Naive thymus-derived CD8-positive, alpha-beta T cell (primary cell): ENCODE measurements at places on chromosomes 6 and 20. TPM values are rescaled to one million over a fixed set of nuclear protein-coding genes. Genes with fewer than 3 reads are reported as not detected.

GCNT2 gene
- 1.3 TPM for polyA plus RNA-seq

EYA2 gene
- not detected for polyA plus RNA-seq

ABHD16B gene
- polyA plus RNA-seq: 0.29 TPM

GRCh38 chr6:110654096-110654820 lies 161.0 kb downstream of the CDK19 start:
- no peak overlapping the region for H3K4me3 ChIP-seq
- no peak overlapping the region for H3K27ac ChIP-seq
- peaks cover 9% of the 10 kb centered on the region for H3K36me3 ChIP-seq
- no peaks in the 10 kb centered on the region for H3K4me1 ChIP-seq

DNA sequence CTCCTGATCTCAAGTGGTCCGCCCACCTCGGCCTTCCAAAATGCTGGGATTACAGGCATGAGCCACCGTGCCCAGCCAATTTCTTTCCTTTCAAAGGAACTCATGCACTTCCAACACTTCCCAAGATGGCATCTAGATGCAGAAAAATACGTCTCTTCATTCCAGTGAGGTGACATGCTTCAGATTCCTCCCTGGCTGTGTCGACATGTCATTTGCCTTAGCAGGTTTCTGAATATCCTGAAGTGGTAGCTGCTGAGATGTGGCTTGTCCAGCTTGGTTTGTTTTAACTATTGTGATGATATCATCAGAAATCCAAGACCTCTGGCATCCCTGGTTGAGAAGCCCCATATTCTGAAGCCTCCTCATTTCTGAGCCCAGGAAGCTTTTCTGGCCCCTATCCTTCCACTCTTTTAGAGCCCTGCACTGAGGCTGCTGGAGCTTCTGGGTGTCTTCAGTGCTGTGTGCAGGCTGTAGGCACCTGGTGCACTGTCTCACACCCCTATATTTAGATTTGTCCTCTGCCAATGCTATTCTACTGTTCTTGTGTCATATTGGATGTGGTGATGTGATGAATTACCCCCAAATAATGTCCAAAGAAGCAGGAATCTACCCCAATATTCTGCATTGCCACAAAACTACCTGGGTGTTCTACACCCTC lies 73.3 kb upstream of the E2F3 start:
- H3K27ac ChIP-seq: no peak overlapping the region
- H3K4me1 ChIP-seq: peaks cover 14% of the 10 kb centered on the region
- H3K27me3 ChIP-seq: no peaks in the 10 kb centered on the region
- H3K36me3 ChIP-seq: no peaks in the 10 kb centered on the region
- H3K4me3 ChIP-seq: no peak overlapping the region

DNA sequence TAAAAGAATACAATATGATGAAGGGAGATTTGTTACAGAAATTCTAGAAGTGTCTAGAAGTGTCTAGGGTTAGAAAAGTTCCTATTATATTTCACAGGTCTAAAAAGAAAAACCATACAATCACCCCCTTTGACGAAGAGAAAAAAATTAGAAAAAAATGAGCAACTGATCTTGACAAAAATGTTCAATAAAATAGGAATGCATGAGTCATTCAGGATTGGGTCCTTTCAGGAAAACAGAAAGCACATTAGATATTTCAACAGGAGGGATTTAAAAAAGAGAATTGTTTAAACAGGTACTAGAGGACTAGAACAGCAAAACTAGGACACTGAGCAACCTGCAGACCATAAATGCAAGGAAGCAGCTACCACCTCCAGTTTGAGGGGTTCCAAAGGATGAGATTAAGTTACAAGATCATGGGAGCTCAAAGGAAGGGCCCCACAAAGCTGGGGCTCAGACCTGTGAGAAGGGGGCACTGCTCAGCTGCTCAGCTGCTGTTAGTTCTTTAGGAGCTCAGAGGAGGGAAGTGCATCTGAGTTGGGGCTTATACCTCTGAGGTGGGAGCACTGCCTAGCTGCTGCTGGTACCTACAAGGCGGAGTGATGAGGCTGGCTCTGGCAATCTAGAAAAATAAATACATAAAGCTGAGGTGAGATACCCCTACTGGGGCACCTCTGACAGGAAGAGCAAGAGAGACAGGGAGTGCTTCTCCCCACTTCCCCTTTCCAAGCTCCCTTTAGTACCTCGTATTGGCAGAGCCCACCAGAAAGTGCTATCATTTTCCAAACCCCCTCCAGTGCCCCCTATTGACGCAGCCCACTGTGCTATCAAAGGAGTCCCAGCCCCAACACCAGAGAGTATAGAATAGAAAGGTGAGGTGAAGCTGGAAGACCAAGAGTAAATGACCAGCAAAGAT lies 27.1 kb upstream of the BEND6 start:
- DNase-seq: no peak
- H3K4me3 ChIP-seq: no peak overlapping the region
- H3K36me3 ChIP-seq: no peaks in the 10 kb centered on the region
- no peak overlapping the region for H3K27ac ChIP-seq
- H3K4me1 ChIP-seq: no peaks in the 10 kb centered on the region

- no peak overlapping the region for H3K27ac ChIP-seq
- H3K27me3 ChIP-seq: no peaks in the 10 kb centered on the region
- no peak overlapping the region for H3K4me3 ChIP-seq
- no peaks in the 10 kb centered on the region for H3K36me3 ChIP-seq
- DNase-seq: no peak
- H3K4me1 ChIP-seq: no peaks in the 10 kb centered on the region
Measured at GRCh38 chr6:63447134-63447533, 125.1 kb upstream of the LOC128125822 start.

DNA sequence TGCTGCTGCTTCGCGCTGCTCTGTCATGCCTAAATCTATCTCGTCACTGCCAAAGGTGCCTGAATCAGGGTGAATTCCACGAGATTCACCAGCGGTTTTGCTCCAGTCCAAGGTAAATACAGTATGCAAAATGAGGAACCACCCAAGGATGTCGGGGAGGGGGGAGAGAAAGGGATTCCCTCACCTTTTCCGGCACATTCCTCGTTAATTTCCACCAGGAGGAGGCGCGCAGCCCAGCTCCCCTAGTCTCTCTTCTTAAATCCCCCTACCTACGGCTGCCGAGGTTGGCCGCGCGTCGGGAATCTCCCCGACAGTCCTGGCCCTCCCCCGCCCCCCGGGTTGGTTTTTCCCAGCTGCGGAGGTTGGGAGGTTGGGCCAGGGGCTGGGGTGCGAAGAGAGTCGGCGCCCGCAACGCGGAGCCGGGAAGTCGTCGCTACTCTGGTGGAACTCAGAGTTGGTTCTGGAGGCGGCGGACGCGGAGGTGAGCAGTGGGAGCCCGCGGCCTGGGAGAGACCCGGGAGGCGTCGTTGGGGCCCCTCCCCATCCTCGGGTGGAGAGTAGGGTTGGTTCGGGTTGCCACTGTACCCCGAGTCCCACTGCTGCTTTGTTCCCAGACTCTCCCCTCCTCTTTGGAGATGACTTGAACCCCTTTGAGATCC lies at the start of gene TPBG:
TPBG (plus strand) TSS at position 390 of the 659 bp plus-strand sequence. CDS start 1,145 bp downstream, outside the sequence.
- H3K4me3 ChIP-seq: peak within 1 kb of the TSS; percentile 82
- H3K27me3 ChIP-seq: peaks cover 54% of the 10 kb centered on the region
- no peak for DNase-seq
- no peaks in the 10 kb centered on the region for H3K36me3 ChIP-seq
- H3K27ac ChIP-seq: peak within 1 kb of the TSS; percentile 63

DNA sequence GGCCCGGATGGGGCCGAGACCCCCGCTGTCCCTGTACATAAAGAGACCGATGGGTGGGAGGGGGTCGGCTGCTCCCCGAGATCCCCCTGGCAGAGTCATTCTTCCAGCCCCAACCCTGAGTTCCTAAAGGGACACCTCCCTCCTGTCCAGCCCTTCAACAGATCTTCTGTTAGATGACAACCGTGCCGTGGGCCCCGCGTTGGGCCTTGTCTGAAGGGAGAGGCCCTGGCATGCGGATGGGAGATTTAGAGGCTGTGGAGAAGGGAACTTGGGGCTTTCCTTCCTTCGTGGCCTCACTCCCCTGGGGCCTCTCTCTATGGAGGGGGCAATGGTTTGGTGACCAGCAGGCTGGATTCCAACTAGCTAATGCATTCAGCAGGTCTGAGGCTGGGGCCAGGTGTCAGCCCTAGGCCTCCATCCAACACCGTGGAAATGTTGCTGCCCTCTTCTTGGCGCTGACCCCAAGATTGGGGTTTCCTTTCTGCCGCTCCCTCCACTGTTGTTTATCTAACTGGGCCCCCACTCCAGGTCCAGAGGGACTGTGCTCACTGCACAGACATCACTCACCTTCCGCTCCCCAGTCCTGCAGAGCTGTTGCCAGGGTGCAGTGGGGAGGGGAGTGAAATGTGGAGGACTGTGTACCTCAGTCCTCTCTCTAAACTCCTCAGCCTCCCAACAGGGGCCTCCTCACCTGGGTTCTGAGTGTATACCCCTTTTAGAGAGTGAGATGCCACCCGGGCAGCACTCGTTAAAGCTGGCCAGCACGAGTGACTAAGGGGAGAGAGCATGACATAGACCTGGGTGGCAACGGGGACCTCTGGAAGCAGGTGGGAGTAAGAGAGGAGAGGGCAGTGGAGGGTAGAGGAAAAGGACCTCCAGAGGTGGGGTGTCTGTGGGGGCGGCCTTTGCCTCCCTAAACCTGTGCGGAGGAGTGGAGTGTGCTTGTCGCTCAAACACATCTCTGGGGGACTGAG lies 6.7 kb downstream of the TMEM151B start:
- H3K4me3 ChIP-seq: peak overlapping the region; percentile 14
- no peaks in the 10 kb centered on the region for H3K36me3 ChIP-seq
- H3K27ac ChIP-seq: no peak overlapping the region
- H3K4me1 ChIP-seq: peaks cover 8% of the 10 kb centered on the region

- no peak overlapping the region for H3K27ac ChIP-seq
- H3K36me3 ChIP-seq: no peaks in the 10 kb centered on the region
- H3K4me3 ChIP-seq: no peak overlapping the region
- H3K4me1 ChIP-seq: peaks cover 16% of the 10 kb centered on the region
- no peak for DNase-seq
Measured at GRCh38 chr20:5133998-5134397, 7.2 kb downstream of the CDS2 start.

GRCh38 chr6:21740376-21741124 lies 147.0 kb downstream of the SOX4 start:
- DNase-seq: no peak
- H3K4me1 ChIP-seq: no peaks in the 10 kb centered on the region
- H3K27me3 ChIP-seq: peaks cover 14% of the 10 kb centered on the region
- no peak overlapping the region for H3K4me3 ChIP-seq
- no peak overlapping the region for H3K27ac ChIP-seq

DNA sequence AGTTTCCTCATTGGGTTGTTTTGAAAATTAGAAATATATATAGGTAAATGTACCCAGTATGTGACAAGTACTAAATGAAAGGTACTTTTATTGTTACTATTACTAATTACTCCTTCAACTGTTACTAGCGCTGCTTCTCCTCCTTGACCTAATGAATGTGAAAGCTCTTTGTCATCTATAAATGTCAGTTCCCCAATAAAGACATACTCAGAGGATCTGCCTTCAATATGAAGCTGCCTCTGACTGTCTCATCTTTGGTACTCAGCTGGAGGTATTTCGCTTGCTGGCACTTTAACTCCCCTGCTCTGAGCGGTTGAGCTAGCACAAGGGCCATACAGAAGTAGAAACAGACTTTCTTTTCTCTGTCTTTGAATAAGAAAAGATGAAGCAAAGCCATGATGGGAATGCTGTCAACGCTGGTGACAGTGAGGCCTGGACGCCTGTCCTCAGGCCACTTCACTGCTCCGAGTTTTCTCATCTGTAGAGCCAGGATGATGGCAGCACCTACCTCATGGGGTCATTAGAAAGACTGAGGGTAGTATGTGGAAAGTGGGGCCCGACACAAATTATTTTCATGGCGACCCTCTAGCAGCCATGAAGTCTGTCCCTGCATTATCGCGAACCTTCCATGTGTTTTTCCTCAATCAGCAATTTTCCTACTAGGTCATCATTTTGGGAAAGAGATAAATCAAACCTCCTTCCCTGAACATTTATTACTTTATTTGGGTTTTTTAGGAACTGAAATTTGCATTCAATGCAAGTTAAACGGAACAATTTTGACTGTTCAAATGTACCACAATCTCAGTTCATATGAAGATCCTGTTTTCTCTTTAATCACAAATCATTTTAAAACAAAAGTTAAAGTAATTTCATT lies 55.9 kb upstream of the SNX9 start:
- H3K4me1 ChIP-seq: peaks cover 75% of the 10 kb centered on the region
- no peak overlapping the region for H3K4me3 ChIP-seq
- H3K27me3 ChIP-seq: no peaks in the 10 kb centered on the region
- no peaks in the 10 kb centered on the region for H3K36me3 ChIP-seq
- no peak for DNase-seq

- H3K4me1 ChIP-seq: no peaks in the 10 kb centered on the region
- H3K27me3 ChIP-seq: peaks cover 2% of the 10 kb centered on the region
- DNase-seq: no peak
- no peak overlapping the region for H3K4me3 ChIP-seq
- H3K27ac ChIP-seq: no peak overlapping the region
- H3K36me3 ChIP-seq: no peaks in the 10 kb centered on the region
Measured at GRCh38 chr20:8652396-8652795, 416.5 kb upstream of the PLCB4 start.

- no peak overlapping the region for H3K27ac ChIP-seq
- H3K4me1 ChIP-seq: peaks cover 26% of the 10 kb centered on the region
- peaks cover 31% of the 10 kb centered on the region for H3K27me3 ChIP-seq
Measured at GRCh38 chr6:96836631-96837080, 621 bp downstream of the GPR63 start.

DNA sequence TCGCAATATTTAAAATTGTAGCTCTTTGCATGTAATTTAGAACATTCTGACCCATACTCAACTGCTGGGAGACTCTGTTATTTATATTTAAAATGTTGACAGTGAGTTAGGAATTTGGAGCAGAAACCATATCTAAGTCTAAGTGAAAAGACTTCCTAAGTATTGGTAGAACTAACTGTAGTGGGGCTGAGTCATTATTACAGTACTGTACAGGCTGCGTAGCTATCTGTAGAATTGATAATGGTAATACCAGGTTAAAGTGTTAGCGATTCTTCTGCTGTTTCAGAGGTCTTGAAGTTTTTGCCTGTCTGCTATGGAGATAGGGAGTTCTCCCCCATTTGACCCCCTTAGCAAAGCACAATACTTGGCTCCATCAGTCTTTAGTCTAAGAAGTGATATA lies 3.6 kb downstream of the TOP1 start:
- no peak overlapping the region for H3K4me3 ChIP-seq
- H3K27me3 ChIP-seq: no peaks in the 10 kb centered on the region
- H3K4me1 ChIP-seq: peaks cover 87% of the 10 kb centered on the region
- peaks cover 45% of the 10 kb centered on the region for H3K36me3 ChIP-seq

- no peak overlapping the region for H3K27ac ChIP-seq
- H3K36me3 ChIP-seq: no peaks in the 10 kb centered on the region
- H3K4me3 ChIP-seq: no peak overlapping the region
- DNase-seq: no peak
- no peaks in the 10 kb centered on the region for H3K27me3 ChIP-seq
Measured at GRCh38 chr6:98525860-98526259, 308.5 kb upstream of the POU3F2 start.

GRCh38 chr6:23647045-23647444 lies 479.0 kb upstream of the NRSN1 start:
- no peak for DNase-seq
- no peak overlapping the region for H3K4me3 ChIP-seq
- H3K27ac ChIP-seq: no peak overlapping the region
- H3K4me1 ChIP-seq: no peaks in the 10 kb centered on the region
- no peaks in the 10 kb centered on the region for H3K36me3 ChIP-seq
